GM23338 (cell line): ENCODE measurements at places on chromosomes 2 and 18. TPM values are rescaled to one million over a fixed set of nuclear protein-coding genes. Genes with fewer than 3 reads are reported as not detected.

GRCh38 chr2:119480718-119481142, 43.6 kb downstream of the SCTR start:
- DNase-seq = no peak

GRCh38 chr2:121947674-121948073, 192.2 kb downstream of the TSN start:
- DNase-seq = no peak

DNA sequence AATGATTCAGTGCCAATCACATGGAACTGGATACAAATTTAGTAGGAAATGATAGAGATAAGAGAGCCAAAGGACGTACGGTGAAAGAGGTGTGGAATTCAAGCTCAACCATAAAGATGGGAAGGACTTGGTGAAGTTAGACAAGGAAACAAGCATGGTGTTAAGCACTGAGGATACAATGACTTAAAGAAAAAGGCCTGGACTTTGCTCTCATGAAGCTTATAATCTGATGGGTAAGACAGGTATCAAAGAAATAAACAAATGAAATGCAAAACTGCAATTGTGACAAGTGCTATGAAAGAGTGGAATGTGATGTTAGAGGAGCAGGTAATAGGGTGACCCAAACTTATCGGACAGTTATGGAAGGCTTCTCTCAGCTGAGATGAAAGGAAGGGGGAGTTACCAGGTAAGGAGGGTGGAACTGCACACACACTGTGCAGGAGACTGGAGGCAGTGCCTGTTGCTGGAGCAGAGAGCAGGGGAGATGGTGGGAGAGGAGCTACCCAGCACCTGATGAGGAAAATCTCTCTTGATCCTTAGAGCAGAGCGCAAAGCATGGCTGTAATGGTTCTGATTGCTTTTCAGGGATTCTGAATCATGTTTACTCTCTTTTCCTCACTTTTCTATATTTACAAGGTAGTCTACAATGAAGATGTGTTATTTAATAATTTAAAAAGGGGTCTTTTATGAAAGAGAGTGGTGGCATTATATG, 107.6 kb upstream of the BZW1 start:
- no peak for DNase-seq

GRCh38 chr2:96608469-96609455, 29.4 kb downstream of the KANSL3 start:
- DNase-seq = no peak

The BOLL gene
- 0.04 TPM in 1 of 2 replicates, not detected in the other for total RNA-seq

DNA sequence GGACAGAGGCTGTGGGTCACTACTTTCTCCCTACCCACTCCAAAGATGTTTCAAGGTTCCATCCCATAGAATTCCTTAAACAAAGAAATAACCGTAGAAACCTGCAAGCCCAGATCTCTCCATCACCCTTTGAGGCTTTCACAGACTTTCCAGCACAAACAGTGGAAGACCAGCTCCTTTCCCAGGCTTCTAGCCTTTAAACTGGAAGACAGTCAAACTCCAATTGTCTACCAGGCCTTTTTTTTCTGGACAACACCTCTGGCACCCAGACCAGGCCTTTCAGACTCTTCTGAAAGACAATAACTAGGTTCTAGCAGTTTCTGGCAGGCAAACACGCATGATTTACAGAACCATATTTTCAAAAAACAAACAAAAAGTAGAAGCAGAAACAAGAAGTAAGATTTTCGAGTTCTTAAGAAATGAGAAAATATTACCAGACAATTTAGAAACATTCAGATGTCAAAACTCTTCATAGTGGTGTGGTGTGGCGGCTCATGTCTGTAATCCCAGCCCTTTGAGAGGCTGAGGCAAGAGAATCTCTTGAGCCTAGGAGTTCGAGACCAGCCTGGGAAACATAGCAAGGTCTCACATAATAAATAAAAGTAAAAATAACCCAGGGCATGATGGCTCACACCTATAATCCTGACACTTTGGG, 106.8 kb upstream of the MSH2 start:
- DNase-seq = no peak

The VAMP5 gene
- total RNA-seq = 0.87 and 2.6 TPM in 2 replicates

The ALLC gene
- total RNA-seq = not detected in 2 replicates

The SNX17 gene
- 58.0 and 66.2 TPM in 2 replicates for total RNA-seq

GRCh38 chr2:135732561-135732960, 9.1 kb upstream of the UBXN4 start:
- DNase-seq = no peak

GRCh38 chr2:69489793-69490192, 52.6 kb upstream of the NFU1 start:
- DNase-seq = no peak

The DNAJC5G gene
- total RNA-seq = 0.39 and 0.59 TPM in 2 replicates

The VWC2L gene
- not detected in 2 replicates for total RNA-seq

DNA sequence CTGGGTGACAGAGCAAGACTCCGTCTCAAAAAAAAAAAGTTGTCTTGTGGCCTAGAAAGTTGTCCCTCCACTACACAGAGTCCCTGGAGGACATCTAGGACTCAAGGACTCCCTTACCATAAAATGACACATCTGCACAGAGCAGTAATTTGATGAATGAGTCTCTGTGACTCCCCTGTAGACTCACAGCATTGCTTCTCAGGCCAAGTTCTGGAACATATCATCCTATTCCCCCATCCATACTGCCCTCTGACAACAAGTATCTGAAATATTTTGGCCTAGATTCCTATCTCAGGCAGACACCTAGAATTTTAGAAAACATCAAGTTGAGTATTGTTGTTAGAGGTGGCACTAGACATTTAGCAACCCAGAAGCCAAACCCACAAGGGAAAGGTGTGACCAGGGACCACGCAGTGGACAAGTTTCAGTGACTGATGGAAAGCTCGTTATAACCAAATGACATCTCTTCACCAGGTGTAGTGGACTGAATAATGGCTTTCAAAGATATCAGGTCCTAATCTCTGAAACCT, 97.9 kb upstream of the ATP8B1 start:
- DNase-seq = no peak

DNA sequence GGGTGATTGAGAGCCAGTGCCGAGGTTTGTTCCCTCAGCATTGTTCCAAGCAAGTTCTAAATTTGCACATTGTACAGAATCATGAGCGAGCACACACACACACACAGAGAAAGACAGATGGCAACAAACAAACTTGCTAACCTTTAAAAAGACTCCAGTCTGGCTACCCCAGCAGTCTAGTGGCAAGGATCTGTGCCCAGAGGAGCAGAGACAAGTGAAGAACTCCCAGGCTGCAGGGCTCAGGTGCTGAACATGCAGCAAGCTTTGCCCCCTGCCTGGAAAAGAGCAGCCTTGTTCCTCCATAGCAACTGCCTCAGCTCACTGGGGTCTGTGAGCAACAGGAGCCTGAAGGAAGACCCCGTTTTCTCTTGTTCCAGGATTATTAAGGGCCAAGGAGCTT, 169.2 kb upstream of the CCDC68 start:
- no peak for DNase-seq

DNA sequence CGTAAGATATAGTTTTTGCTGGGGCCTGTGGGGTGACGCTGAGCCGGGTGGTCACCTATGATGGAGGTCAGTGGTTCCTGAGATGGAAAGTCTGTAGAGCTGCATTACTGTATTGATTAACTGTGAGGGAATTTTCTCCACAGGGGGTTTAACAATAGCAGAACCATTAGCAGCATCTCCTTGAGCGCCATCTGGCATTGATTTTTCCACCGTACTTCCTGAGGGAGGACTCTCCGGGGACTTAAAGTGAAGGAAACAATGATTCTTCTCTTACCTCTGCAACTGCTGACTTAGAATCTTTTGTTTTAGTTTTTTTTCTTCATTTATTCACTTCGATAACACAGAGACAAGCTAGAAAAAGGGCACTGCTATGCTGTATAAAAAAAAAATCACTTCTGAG, 22.6 kb upstream of the RNF125 start:
- DNase-seq = no peak

DNA sequence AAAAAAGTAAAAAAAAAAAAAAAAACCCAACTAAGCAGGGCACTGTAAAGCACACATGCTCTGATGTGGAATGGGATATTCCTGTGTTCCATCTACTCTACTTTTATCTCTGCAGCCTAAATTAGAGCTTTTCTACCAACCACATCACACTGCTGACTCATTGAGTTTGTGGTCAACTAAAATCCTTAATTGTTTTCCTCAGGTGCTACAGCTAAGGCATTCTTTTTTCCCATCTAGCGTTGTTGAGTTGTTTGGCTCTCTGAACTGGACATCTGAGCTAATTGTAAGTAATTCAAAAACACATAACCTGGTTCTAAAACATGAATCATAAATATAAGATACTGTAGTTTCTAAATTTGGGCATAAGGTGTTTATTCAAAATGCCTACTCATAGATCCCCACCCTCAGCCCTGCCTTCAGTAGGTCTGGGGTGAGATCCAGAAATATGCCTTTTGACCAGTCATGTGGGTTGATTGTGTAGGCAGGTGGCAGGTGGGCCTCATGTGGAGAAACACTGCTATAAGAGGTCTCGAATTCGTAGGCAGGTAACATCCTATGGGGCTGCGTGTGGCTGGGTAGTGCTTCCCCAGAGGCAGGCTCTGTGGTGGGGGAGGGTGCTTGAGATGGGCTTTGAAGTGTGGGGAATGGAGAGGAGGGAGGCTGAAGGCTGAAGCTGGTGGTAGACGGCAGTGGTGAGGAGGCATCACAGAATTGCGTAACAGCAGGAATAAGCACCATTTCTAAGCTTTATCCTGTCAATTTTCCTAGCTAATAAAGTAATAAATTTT, 27.2 kb downstream of the ANKRD29 start:
- peak; percentile 13 for DNase-seq

- no peak for DNase-seq
Measured at GRCh38 chr2:8582191-8582590, 99.7 kb upstream of the ID2 start.

- DNase-seq = no peak
Measured at GRCh38 chr2:156647377-156648010, 211.3 kb downstream of the GPD2 start.

DNA sequence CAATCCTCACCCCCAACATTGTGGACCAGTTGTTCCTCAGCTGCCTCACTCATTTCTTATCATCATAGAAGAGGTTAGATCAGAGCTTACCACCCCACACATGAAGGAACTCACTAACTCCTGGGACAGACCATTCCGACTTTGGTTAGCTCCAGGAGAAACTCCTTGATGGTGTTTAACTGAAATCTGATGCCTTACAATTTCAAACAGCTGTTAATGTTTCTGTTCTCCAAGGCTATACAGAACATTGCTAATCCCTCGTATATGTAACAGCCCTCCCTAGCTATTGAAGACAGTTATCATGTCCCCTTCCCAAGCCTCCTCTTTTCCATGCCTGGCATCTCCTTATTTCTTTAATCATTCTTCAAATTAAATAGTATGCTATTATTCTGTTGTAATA, 14.8 kb downstream of the ERBB4 start:
- DNase-seq = no peak

DNA sequence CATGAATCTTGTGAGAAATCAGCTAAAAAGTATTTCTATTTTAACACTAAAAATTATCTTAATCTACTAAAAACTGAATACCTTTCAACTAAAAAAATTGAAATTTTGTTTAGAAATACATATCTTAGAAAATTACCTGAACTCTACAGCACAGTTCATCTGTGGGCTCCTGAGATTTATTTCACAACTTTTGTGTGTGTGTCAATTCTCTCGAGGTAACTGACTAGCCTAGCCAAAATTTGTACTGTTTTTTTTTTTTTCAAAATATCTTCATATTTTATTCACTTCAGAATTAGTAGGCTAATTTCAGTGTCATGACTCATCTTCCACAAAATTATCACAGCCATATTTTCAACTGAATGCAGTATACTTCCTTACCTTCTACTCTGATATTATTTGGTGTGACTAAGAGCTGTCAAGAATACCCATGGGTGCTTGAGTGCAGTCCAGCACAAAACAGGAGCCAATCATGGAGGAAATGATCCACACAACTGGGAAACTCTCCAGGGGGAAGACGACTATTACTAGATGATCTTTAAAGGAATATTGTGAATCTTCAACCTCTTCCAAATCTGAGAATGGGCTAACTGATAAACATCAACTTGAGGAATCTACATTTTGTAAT, 174.6 kb downstream of the ZNF385B start:
- DNase-seq = no peak

GRCh38 chr2:216925006-216925405, 65.1 kb upstream of the TNP1 start:
- DNase-seq = no peak

DNA sequence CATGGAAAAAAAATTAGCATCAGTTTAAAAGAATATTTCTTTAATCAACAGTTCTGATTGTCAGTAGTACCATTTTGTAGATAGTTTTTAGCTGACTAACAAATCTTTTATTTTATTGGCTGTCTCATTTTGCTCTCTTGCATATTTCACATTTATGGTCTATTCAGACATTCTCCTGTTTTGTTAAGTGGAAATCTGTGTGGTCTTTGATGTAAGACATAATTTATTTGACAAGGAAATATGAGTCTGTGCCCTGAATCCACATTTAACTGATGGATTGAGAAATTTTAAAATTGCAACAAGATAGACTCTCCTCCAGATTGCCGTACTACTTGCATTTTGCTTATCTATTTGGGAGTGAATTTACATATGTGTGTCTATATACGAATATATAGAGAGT, 96.3 kb upstream of the ATP5MC3 start:
- no peak for DNase-seq

The MBP gene
- 20.7 and 22.9 TPM in 2 replicates for total RNA-seq

- no peak for DNase-seq
Measured at GRCh38 chr2:10022445-10022844, 20.9 kb upstream of the KLF11 start.

- DNase-seq = no peak
Measured at GRCh38 chr2:36792951-36793350, 96.4 kb downstream of the VIT start.

The MFSD2B gene
- 0.21 TPM in 1 of 2 replicates, not detected in the other for total RNA-seq

The KCNIP3 gene
- 0.83 and 2.6 TPM in 2 replicates for total RNA-seq

DNA sequence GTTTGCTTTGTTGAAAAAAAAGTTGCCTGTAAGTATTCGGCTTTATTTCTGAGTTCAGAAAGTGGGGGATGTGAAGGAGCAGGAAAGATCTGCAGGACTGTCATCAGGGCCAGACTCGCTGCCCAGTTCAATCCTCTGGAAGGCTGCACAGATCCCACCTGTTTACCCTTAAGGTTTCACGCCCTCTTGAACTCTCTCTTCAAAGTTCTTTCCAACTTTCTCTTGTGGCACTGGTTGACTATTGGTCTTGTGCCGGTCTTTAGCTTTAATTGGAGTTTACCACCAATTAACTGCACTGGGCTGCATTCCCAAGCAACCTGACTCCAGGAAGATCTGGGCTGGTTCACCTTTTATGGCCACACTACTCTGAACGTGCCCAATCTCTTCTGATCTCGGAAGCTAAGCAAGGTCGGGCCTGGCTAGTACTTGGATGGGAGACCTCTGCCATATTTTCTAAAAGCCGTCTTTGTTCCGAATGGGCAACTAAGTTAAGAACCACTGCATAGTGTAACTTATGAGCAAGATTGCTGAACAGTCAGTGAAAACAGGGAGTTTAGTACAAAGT, 495.0 kb downstream of the DPP10 start:
- no peak for DNase-seq

- no peak for DNase-seq
Measured at GRCh38 chr18:13095466-13095865, 104.3 kb downstream of the CEP192 start.

The SOX11 gene
- 26.3 and 26.5 TPM in 2 replicates for total RNA-seq

- no peak for DNase-seq
Measured at GRCh38 chr2:86284987-86285386, 52.4 kb downstream of the REEP1 start.
